ENCODE measurements at places on chromosomes 1 and 21.

DNA sequence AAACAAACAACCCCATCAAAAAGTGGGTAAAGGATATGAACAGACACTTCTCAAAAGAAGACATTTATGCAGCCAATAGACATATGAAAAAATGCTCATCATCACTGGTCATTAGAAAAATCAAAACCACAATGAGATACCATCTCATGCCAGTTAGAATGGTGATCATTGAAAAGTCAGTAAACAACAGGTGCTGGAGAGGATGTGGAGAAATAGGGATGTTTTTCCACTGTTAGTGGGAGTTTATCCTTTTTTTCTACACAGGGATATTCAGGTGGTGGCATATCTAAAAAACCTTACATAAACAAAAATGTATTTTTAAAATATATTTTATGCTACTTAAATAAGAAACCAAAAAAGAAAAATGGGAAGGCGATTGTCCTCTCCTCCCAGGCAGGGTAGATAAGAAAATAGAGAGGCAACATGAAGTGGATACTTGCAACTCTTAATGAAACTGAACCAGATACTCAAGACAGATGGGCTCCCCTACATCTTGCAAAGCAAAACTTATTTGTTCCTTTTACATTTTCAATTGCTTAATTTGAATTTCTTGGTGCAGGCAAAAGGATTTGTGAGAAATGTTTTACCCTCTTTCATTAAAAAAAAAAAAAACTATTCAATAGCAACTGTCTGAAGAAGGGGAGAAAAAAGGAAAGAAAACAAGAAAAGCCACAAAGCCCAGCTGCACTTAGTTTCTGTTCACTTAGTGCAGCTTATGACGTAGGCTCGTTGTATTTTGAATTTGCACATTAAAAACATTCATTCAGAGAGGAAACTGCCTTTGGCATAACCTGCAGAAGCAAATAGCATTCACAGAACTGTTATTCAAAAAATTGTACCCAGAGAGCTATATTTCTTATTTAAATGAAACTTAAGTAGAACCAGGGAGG is 36.9 kb upstream of the RGS1 start:
- DNase-seq = no peak

- DNase-seq = no peak
Measured at GRCh38 chr1:179077396-179077795, 4.5 kb upstream of the TOR3A start.

DNA sequence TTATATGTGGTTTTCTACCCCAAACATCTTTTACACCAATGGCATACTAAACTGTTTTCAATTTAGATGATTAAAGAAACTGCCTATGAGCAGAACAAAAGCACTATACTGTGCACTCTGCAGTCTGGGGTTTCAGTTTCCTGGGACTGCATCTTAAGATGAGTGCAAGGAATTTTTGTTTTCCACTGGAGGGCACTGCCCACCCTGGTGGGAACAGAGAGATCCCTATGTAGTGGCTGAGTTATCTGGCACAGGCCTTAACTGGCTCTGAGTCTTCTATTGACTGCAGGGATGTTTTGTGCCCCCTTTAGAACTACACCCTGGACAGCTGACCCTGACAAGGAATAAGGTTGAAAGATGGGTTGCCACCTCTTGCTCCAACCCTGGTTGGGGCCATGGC is 12.0 kb downstream of the PROK1 start:
- no peak for DNase-seq

DNA sequence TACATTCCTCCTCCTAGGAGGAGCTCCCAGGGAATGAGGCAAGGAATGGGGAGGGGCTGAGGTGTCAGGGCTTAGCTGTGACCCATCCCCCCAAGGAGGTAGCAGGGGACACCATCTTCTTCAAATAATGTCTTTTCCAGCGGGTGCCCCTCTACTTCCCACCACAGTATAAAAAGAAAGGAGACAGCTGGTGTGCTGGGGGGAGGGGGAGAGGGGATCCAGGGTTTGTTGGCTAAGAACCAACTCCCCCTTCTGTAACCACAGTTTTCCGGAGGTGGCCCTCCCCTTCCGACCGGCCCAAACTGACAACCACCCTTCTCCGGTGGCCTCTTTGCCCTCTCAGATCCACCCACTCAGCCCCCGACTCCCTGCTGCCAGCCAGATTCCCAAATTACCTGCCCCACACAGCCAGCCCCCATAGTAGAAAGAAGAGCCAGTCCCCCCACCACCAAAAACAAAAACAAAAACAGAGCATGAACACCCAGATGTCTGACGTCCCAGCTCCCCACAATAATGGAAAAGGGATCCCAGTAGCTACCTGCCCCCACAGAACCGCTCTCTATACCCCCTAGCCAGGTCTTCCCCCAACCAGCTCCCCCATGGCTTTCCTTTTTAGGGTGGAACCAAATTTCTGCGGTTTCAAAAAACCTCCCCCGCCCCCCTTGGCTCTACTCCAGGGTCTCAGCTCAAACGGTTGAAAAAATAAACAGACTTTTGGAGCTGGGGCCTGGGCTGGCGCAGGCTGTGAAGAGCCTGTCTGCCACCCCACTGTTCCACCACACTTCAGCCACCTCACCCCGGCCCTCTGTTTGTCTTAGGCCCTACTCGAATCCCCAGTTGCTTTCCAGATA is 2.1 kb downstream of the ARHGEF2 start:
- no peak for DNase-seq

DNA sequence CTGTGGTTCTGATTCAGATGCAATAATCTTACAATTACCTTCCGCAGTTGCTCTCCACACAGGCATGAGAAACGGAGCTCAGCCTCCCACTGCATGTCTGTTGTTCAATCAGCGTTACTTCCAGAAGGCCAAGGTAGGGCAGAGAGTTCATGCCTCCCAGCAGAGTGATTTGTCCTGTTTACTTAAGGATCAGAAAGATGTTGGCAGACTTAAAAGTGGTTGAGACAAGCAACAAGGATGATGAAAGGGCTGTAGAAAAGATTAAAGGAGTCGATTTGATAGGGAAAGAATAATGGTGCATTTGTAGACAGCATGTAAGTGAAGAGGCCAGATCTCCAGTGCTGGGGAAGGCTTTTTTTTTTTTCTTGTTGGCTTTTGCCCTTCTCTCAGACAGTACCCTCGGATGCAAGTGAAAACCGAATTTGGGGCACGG is 26.6 kb downstream of the ARMH1 start:
- no peak for DNase-seq

DNA sequence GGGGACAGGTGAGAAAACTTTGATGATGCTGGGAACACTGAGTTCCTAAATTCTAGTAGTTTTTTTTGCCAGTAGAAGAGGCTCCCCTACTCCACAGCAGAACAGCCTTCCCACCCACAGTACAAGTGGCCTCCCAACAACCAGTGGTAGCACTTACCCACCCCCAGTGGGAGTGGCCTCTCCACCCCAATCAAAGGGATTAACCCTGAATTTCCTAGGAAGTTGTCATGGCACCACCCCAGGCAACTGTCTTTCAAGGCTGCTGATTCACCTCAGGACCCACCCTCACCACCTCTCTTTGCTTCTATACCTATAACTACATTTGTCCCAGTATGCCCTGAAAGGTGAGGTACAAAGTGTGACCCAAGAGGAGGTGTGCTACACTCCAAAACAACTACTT is 81.4 kb upstream of the PRDX6 start:
- DNase-seq = no peak

Measured in Panc1 (cell line).